Panc1 (cell line): ENCODE measurements at places on chromosomes 3 and 15.

DNA sequence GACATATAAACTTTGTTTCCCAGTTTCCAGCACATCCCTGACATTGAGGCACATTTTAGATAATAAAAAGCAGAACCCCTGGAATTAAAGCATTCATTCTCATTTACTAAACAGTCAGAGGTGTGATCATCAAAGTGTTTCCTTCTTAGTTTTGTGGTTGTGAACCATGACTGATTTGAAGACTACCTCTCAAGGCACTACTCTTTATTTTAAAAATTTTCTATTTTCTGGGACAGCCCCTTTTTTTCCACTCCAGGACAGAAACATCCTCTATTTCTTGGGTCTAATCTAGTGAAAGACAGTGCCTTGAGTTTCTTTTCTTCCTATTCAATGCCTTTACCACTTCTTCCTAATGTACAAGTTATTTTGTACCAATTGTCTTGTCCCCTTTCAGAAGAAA is 5.2 kb downstream of the SST start:
- DNase-seq, result no peak

DNA sequence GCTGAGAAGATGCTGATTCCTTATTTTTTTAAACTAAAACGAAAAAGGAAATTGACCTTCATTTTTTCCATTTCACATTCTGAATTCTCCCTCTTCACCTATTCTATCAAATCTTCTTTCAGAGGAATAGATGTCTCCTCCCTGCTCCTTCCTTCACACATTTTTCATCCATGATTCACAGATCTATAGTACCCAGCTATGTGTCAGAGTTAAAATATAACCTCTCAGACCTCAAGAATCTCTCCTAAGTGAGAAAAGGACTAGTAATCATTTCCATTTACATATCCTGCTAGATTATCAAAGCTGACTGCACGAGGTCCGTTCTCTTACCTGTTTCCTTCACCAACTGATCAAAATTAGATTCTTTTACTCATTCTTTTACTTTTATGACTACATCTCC is 1297.6 kb upstream of the ALCAM start:
- no peak for DNase-seq

DNA sequence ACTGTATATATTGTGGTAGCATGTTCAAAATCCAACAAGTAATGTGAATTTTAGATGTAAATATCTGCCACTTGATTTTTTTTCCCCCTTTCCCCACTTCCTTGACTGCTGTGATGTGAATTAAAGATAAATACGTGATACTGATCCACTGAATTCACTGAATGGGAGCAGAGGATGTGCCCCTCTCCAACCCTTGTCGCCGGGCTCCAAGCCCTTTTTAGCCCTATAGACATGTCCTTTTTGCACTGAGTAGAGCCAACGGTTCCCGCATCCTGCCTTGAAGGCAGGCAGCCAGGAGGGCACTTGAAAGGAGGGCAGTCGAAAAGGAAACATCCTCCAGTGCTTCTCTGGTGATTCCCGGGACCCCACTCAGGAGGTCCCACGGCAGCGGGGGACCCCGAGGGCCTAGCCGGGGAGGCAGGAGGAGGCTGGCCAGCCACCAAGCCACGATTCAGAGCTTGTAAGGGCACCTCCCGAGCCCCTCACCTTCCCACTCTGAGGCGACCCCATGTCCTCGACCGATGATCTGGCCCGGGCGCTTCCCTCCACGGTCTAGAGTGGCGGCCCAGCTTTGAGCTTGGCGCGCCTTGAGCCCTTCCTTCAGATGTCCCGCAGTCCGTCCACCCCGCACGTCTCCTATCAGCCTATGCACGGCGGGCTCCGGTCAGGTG is 901 bp upstream of the MANF start:
- DNase-seq, result no peak

GRCh38 chr15:37695719-37696118 is 238.7 kb upstream of the TMCO5A start:
- DNase-seq, result no peak

DNA sequence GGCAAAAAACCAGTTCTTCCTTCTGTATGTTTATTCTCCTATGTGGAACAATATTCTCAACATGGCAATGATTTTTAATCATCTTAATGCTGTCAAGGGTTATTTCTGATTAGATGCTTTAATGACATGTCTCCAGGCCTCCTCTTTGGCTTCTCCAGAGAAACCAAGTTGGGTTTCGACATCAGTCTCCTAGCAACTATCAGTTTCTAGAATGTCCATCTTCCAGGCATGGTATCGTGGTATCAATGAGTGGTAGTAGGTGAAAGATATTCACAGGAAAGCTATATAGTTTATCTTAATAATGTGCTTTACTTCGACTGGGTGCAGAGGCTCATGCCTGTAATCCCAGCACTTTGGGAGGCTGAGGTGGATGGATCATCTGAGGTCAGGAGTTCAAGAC is 128.5 kb downstream of the C3orf70 start:
- DNase-seq, result no peak

GRCh38 chr15:73660455-73660854 is 23.7 kb upstream of the CD276 start:
- DNase-seq, result no peak

DNA sequence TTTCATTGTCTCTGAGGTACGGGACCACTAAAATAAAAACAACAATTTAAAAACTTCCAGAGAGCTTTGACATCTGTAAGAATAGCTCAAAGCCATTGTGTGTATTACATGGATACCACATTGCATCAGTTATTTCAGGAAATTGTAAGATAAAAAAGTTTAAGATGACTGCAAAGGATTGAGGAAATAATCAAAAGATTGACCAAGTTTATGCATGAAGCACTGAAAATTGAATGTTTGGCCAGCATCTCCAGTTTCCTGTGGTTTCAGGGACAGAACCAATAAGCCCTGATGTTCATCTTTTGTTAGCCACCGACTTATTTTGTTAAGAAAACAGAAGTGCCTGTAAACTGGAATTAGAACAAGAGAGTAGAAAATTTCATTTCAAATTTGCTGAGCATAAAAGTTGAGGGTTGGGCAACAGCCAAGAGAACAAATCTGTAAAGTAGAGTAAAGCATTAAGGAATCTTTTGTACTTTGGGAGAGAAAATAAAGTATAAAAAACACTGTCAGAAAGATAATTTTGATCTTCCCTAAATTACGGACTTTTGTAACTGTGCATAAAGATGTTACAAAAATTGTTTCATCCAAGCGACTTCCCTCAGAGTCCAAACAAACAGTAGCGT is 211.5 kb upstream of the P2RY1 start:
- no peak for DNase-seq
